ENCODE measurements at places on chromosomes 4 and X. TPM values are rescaled to one million over a fixed set of nuclear protein-coding genes. Genes with fewer than 3 reads are reported as not detected.

COL4A5 gene
- total RNA-seq: not detected

RHOXF1 gene
- 1.2 TPM for total RNA-seq

HEPH gene
- not detected for total RNA-seq

PLP1 gene
- not detected for total RNA-seq

FRMPD4 gene
- total RNA-seq: not detected

SYP gene
- 15.9 TPM for total RNA-seq

CD38 gene
- 62.9 TPM for total RNA-seq

OCRL gene
- 4.7 TPM for total RNA-seq

FOXR2 gene
- total RNA-seq: not detected
